ENCODE measurements at places on chromosomes 16 and 17.

DNA sequence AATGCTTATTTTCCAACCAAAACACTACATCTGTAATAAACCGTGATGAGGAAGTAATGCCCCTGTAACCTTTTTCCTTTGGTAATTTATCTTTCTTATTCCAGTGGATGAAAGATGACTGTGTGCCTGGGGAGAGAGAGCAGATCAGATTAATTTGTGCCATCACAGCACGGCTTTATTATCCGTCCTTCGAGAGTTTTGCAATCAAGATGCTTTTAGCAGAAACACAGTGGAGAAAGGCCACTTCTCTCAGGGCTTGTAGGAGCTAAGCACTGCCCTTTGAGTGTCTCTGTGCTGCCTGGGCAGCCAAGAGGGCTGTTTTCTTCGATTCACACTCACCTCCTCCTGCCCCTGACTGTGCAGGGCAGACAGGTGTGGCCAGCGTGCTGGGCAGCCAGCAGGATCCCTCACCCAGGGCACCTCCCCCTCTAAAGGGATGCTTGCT is 190.2 kb downstream of the PRKCA start:
- no peak for DNase-seq

GRCh38 chr17:41932816-41933389 is 2.5 kb downstream of the ODAD4 start:
- DNase-seq, result no peak

DNA sequence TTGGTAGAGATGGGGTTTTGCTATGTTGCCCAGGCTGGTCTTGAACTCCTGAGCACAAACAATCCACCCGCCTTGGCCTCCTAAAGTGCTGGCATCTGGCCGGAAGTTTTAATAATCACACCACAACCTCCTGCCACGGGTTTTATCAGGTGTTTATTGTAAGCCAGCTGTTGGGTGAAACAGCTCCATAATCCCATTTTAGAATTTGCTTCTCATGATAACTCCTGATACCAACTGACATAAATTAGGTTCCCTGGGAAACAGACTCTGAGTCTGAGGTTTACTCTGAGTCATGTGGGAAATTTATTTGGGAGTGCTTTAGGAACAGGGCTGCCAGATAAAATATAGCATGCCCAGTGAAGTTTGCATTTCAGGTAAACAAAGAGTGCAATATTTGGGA is 122.6 kb upstream of the MED13 start:
- no peak for DNase-seq

- DNase-seq, result no peak
Observed at GRCh38 chr17:13477180-13477611, 124.5 kb downstream of the HS3ST3A1 start.

GRCh38 chr17:50059256-50059655 is 3.3 kb downstream of the ITGA3 start:
- DNase-seq, result no peak

GRCh38 chr16:23453338-23454052 is 506 bp upstream of the COG7 start:
- no peak for DNase-seq

Data from CD4-positive, alpha-beta T cell treated with Interleukin-17A for 4 hours (primary cell).